ENCODE measurements at places on chromosomes 12 and 14. TPM values are rescaled to one million over a fixed set of nuclear protein-coding genes. Genes with fewer than 3 reads are reported as not detected.

- H3K36me3 ChIP-seq, result no peaks in the 10 kb centered on the region
- no peaks in the 10 kb centered on the region for H3K4me1 ChIP-seq
- no peak for DNase-seq
- H3K27ac ChIP-seq, result no peak overlapping the region
- no peak overlapping the region for H3K4me3 ChIP-seq
- no peaks in the 10 kb centered on the region for H3K27me3 ChIP-seq
These were observed 6.0 kb downstream of the SYT1 start for GRCh38 chr12:78870539-78870938.

DNA sequence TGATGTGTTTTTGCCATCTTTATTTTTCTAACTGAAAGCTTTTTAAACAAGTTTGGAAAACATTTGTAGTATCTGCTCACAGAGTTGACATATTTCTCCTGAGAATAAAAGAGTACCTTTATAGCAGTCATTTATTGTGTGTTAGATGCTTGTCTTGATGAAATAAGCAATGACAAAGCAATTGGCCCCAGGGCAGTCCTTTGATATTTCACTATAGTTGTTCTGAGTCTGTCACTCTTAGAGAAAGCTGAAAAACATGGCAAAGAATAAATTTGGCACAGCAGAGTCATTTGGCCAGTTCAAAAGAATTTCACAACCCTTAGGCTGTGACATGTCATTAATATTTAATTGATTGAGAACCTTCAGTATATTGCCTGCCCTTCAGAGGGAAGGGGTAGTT is 166.2 kb downstream of the PTPRO start:
- H3K4me3 ChIP-seq, result no peak overlapping the region
- no peaks in the 10 kb centered on the region for H3K36me3 ChIP-seq
- peaks cover 22% of the 10 kb centered on the region for H3K27me3 ChIP-seq
- H3K4me1 ChIP-seq, result no peaks in the 10 kb centered on the region
- DNase-seq, result no peak

DNA sequence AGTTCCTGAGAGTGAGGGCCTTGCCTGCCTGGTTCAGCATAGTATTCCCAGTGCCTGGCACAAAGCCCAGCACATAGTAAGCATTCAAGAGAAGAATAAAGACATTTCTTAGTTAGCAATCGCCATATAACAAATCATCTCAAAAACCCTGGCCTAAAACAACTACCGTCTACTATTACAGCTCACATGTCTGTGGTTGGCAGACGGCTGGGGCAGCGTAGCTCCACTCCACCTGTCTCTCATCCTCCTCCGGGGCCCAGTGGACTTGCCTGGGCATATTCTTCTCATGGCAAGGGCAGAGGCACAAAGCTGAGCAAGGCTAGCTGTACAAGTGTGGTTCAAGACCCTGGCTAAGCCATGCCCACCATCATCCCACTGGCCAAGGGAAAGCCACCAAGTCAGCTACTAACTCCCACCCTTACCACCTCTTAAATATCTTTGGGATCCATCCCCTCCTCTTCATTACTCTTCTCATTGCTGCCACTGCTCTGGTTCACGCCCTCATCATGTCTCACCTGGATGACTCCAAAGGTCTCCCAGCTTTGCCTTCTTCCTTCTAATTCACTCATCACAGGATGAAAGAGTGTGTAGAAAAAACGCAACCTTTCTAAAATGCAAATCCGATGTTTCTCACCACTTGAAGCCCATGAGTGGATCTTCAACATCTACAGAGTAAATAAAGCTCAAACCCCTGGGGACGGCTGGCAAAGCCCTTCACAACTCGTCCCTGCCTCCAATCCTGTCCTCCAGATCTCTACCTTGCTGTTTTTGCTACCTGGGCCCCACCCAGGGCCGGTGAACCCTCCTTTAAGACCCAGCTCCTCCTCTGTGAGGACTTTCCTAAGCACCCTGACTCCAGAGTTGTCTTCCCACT is 10.4 kb downstream of the TMEM229B start:
- no peaks in the 10 kb centered on the region for H3K4me1 ChIP-seq
- no peak for DNase-seq
- H3K27me3 ChIP-seq, result no peaks in the 10 kb centered on the region
- peak overlapping the region; percentile 8 for H3K27ac ChIP-seq

GRCh38 chr14:93778453-93778852 is 9.8 kb downstream of the PRIMA1 start:
- no peak overlapping the region for H3K4me3 ChIP-seq
- H3K4me1 ChIP-seq, result no peaks in the 10 kb centered on the region
- no peaks in the 10 kb centered on the region for H3K36me3 ChIP-seq
- no peak for DNase-seq
- H3K27me3 ChIP-seq, result no peaks in the 10 kb centered on the region

Gene LUM
- total RNA-seq, result not detected

Gene FAM90A1
- total RNA-seq, result 0.14 TPM

- H3K27me3 ChIP-seq, result no peaks in the 10 kb centered on the region
- no peak overlapping the region for H3K27ac ChIP-seq
- DNase-seq, result no peak
- no peaks in the 10 kb centered on the region for H3K36me3 ChIP-seq
- H3K4me1 ChIP-seq, result no peaks in the 10 kb centered on the region
- no peak overlapping the region for H3K4me3 ChIP-seq
These were observed 122.8 kb downstream of the RASSF9 start for GRCh38 chr12:85713373-85713772.

DNA sequence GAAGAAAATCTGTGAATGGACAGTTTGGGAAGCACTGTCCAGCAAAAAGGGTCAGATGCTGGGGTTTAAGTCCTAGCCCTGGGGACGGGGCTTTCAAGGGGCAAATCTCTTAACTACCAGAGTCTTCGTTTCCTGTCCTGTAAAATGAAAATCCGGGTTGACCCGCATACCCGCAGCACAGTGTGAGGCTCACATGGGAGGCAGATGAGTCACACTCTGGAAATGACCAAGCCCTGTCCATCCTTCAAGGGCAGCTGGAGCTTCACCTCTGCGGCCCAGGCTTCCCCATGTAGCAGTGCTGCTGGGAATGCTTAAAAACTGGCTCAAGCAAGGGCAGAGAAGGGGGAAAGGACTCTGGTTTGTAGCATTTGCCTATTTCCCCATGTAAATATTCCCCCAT is 19.0 kb downstream of the FAM181A start:
- no peak overlapping the region for H3K4me3 ChIP-seq
- H3K4me1 ChIP-seq, result peaks cover 40% of the 10 kb centered on the region
- H3K27ac ChIP-seq, result no peak overlapping the region
- no peak for DNase-seq

Gene NEUROD4
- total RNA-seq, result not detected

Gene PARP11
- total RNA-seq, result 15.9 TPM

GRCh38 chr14:34536951-34537676 is 2.4 kb downstream of the EAPP start:
- peaks cover 23% of the 10 kb centered on the region for H3K4me1 ChIP-seq
- no peak overlapping the region for H3K4me3 ChIP-seq
- no peak for DNase-seq
- H3K36me3 ChIP-seq, result peaks cover 15% of the 10 kb centered on the region
- H3K27me3 ChIP-seq, result no peaks in the 10 kb centered on the region

- H3K4me1 ChIP-seq, result peaks cover 24% of the 10 kb centered on the region
- no peak for DNase-seq
- no peaks in the 10 kb centered on the region for H3K27me3 ChIP-seq
- H3K36me3 ChIP-seq, result peaks cover 1% of the 10 kb centered on the region
These were observed 949 bp upstream of the KIF21A start for GRCh38 chr12:39443929-39444209.

GRCh38 chr12:27292718-27293117 is 39.9 kb upstream of the BMAL2 start:
- DNase-seq, result no peak
- H3K27ac ChIP-seq, result no peak overlapping the region
- no peaks in the 10 kb centered on the region for H3K4me1 ChIP-seq
- peaks cover 3% of the 10 kb centered on the region for H3K36me3 ChIP-seq
- H3K4me3 ChIP-seq, result no peak overlapping the region

DNA sequence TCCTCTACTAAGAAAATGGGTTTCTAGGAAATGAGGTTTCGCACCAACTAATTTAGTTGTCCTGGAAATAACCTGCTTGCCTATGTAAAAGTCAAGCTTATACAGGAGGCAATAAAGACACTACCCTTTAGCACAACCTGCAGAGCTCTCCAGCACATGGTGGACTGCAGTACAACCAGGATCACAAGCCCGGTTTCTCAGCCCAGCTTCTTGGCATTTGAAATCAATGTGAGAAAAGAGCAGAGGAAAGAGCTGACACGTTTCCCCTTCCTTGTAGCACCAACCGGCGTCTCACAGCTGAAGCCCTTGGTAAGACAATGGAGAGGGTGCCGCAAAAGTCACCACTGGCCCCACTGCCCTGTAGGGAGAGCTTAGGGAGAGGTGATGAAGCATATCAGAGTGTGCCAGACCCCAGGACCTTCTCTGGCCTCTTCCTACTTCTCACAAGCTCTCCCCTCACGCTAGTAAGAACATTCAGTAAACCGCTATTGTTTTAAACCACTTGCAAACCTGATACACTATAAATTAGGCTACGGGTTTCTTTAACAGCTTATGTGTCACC is 8.6 kb downstream of the SPTLC2 start:
- peaks cover 62% of the 10 kb centered on the region for H3K4me1 ChIP-seq
- peak; percentile 42 for DNase-seq
- H3K36me3 ChIP-seq, result peaks cover 6% of the 10 kb centered on the region
- H3K4me3 ChIP-seq, result peak overlapping the region; percentile 38
- H3K27ac ChIP-seq, result peak overlapping the region; percentile 80

- H3K27me3 ChIP-seq, result peaks cover 25% of the 10 kb centered on the region
- no peaks in the 10 kb centered on the region for H3K36me3 ChIP-seq
- H3K4me1 ChIP-seq, result peaks cover 16% of the 10 kb centered on the region
These were observed 938 bp upstream of the SLC25A29 start for GRCh38 chr14:100306998-100307765.

DNA sequence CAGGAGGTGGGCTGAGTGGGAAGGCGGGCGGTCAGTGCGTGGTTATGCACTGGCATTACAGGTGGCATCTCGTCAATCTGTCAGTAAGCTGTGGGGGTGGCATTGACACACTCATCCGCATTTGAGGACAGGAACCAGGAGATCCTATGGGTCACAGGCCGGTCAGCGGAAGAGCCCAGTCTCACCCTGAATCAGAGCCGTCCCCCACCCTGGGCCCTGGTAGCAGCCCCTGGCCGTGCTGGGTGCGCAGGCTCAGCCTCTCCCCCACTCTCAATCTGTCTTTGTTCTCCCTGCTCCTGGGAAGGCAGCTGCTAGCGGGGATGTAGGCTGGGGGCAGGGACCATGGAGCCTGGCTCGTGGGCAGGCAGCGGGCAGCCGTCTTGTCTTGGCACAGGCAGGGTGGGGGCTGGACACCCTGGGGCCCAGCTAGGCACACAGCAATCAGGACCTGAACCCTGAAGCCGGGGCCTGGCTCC is 5.1 kb downstream of the INF2 start:
- DNase-seq, result no peak
- peaks cover 27% of the 10 kb centered on the region for H3K4me1 ChIP-seq
- H3K36me3 ChIP-seq, result no peaks in the 10 kb centered on the region
- H3K4me3 ChIP-seq, result no peak overlapping the region
- peak overlapping the region; percentile 82 for H3K27ac ChIP-seq
- H3K27me3 ChIP-seq, result no peaks in the 10 kb centered on the region

- H3K27ac ChIP-seq, result peak overlapping the region; percentile 93
- H3K4me3 ChIP-seq, result peak overlapping the region; percentile 51
- H3K4me1 ChIP-seq, result peaks cover 73% of the 10 kb centered on the region
These were observed 6.3 kb downstream of the ZFP36L1 start for GRCh38 chr14:68786491-68787091.

GRCh38 chr12:52686063-52686462 is 5.9 kb upstream of the KRT1 start:
- H3K27me3 ChIP-seq, result peaks cover 52% of the 10 kb centered on the region
- peaks cover 16% of the 10 kb centered on the region for H3K4me1 ChIP-seq
- DNase-seq, result no peak
- no peak overlapping the region for H3K4me3 ChIP-seq

- no peaks in the 10 kb centered on the region for H3K27me3 ChIP-seq
- peak overlapping the region; percentile 83 for H3K4me3 ChIP-seq
- peaks cover 26% of the 10 kb centered on the region for H3K36me3 ChIP-seq
- H3K4me1 ChIP-seq, result peaks cover 43% of the 10 kb centered on the region
- H3K27ac ChIP-seq, result peak overlapping the region; percentile 95
- peak; percentile 42 for DNase-seq
These were observed 856 bp upstream of the EIF4B start for GRCh38 chr12:53005215-53005985.

Gene MANSC4
- total RNA-seq, result not detected

DNA sequence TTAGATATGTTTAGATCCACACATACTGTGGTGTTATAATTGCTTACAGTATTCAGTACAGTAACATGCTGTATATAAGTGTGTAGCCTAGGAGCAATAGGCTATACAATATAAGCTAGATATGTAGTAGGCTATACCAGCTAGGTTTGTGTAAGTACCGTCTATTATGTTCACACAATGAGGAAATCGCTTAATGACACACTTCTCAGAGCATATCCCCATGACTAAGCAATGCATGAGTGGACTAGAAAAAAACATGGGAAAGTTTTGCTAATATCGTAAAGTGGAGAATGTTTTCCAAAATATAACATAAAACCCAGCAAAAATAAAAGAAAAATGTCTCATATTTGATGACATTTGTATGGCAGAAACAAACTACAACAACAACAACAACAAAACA is 27.3 kb downstream of the AKAP3 start:
- H3K36me3 ChIP-seq, result no peaks in the 10 kb centered on the region
- no peak for DNase-seq
- H3K4me3 ChIP-seq, result no peak overlapping the region
- no peak overlapping the region for H3K27ac ChIP-seq

DNA sequence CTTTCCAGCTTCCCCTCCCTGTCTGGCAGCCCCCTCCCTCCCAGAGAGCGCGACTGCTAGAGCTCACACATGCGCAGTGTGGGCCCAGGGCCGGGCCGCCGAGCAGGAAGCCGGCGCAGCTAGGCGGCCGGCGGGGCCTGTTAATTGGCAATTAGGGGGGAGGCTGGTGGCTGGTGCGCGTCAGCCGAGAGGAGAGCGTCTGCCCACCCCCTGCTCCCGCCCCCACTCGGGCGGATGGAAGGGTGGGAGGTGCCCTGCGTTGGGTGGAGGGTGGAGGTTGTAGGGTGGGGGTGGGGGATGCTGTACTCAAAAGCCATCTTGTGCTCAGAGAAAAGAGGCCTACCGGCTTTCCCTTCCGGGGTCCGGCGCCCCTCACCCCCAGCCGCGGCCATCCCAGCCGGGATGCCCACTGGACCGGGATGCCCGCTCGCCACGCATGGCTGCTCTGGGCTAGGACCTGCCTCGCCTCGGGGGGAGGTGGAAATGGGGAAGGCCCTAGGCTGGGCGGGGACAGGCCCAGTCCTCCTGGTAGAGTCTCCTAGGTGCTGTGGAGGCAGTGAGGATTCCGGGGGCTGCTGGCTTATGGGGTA is 9.2 kb downstream of the HOXC8 start:
- H3K27ac ChIP-seq, result peak overlapping the region; percentile 58
- peaks cover 81% of the 10 kb centered on the region for H3K27me3 ChIP-seq
- H3K4me1 ChIP-seq, result peaks cover 15% of the 10 kb centered on the region
- H3K36me3 ChIP-seq, result peaks cover 1% of the 10 kb centered on the region

- no peaks in the 10 kb centered on the region for H3K4me1 ChIP-seq
- H3K36me3 ChIP-seq, result no peaks in the 10 kb centered on the region
- DNase-seq, result no peak
- no peak overlapping the region for H3K27ac ChIP-seq
- H3K27me3 ChIP-seq, result peaks cover 5% of the 10 kb centered on the region
These were observed 176.0 kb downstream of the ESRRB start for GRCh38 chr14:76551906-76552305.

Gene SOAT2
- 1.1 TPM for total RNA-seq

GRCh38 chr14:67410313-67410712 is 1.7 kb downstream of the PLEK2 start:
- peaks cover 14% of the 10 kb centered on the region for H3K27me3 ChIP-seq
- no peak overlapping the region for H3K27ac ChIP-seq
- H3K4me1 ChIP-seq, result peaks cover 9% of the 10 kb centered on the region
- DNase-seq, result no peak

Gene PPM1A
- 54.6 TPM for total RNA-seq

Measured in activated CD8-positive, alpha-beta memory T cell treated with anti-CD3 and anti-CD28 coated beads, Interleukin-2, amount 10 ng/mL, durations not matched to agents 7 days and 5 days (primary cell).